Activated CD4-positive, alpha-beta T cell treated with anti-CD3 and anti-CD28 coated beads, Interleukin-2, Interleukin-6, amounts not matched to agents 100 ng/mL and 50 ng/mL, durations not matched to agents 16 hours and 8 hours (primary cell): ENCODE measurements at places on chromosomes 5 and 9.

DNA sequence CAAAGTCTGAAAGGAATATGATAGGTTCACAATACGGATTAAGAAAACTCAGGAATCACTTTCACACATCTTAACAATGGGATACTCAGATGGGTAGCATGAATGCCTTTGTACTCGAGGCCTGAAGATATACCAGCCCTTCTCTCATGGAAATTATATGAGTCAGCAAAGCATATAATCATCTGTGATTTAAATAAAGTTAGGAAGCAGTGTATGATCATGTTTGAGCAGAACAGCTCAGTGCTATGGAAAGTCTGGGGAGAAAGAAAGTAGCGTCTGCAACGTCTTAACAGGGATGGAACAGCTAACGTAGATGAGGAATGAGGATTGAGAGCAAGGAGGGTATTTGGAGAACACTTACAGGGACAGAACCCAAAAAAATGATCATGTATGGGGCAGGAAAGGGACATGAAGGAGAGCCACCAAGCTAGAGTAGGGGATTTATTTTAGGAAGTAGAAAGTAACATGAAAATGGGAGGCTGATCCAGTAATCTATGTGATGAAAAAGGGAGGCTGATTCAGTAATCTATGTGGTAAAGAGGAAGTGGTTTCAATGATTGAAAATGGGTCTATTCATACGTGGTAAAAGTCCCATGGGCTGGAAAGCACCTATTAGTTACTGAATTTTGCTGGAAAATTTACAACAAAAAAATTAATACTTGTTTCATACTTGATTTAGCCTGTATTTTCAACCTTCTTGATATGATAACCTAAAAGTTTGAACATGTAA, 85.9 kb downstream of the GNA14 start:
- no peak for DNase-seq

- no peak for DNase-seq
These were observed 168.4 kb upstream of the GDNF start for GRCh38 chr5:38008198-38008597.

GRCh38 chr5:175567954-175568353, 89.6 kb downstream of the SFXN1 start:
- DNase-seq = no peak

- DNase-seq = no peak
These were observed 32.4 kb downstream of the C9 start for GRCh38 chr5:39331861-39332381.

DNA sequence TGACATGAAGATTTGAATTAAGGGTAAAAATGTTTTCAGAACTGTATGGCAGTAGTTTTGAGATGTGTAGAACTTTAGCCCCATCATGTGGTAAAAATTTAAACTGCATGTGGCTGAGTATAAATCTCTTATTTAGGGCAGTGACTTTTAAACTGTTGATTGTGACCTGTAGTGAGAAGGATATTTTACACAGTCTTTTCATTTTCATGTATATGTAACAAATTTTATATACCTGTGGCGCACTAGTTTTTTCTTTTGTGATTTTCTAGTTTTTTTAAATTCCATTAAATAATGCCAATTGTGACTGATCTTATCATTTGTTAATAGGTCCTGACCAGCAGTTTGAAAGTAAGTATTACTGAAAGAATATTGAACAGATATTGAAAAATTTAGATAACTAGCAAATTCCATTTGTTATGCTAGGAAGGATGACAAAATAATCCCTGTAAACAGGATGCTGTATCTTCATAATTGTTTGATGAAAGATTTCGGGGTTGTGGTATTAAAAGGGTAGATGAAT, 47.2 kb downstream of the GPBP1 start:
- peak; percentile 70 for DNase-seq

GRCh38 chr9:69218166-69218565, 44.1 kb downstream of the TJP2 start:
- no peak for DNase-seq

GRCh38 chr5:55136521-55136920, 23.4 kb upstream of the GPX8 start:
- no peak for DNase-seq

GRCh38 chr9:16642421-16643109, 227.9 kb downstream of the BNC2 start:
- no peak for DNase-seq

- no peak for DNase-seq
These were observed 16.7 kb downstream of the EXOC3 start for GRCh38 chr5:459562-460272.

DNA sequence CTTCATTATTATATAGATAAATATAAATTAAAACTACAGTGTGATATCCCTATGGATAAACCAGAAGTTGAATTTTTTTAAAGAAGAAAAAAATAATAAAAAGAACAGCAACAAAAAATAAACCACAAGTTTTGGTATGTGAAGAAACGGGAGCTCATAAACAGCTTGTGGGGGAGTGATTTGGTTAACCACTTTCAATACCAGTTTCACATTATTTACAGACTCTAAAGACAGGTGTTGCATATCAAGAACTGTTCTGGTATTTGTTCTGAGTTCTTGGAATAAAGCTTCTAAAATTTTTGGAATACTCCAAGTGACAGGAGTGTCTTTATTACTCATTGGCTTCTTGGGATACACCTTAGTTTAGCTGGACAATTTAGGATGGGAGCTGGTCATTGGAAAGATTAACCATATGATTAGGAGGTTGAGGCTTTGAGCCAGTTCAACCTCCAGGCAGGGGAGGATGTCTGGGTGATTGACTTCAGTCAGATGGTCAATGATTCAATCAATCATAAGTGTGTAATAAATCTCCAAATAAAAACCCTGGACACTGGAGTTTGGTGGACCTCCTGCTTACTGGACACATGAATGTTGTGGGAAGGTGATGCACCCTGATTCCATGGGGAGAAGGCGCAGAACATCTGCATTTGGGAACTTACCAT, 2223.1 kb upstream of the C9orf72 start:
- no peak for DNase-seq

GRCh38 chr5:124980163-124980941, 233.9 kb upstream of the ZNF608 start:
- DNase-seq = no peak
